Transverse colon (tissue), 4 donors: ENCODE measurements at places on chromosomes 3 and 15.

DNA sequence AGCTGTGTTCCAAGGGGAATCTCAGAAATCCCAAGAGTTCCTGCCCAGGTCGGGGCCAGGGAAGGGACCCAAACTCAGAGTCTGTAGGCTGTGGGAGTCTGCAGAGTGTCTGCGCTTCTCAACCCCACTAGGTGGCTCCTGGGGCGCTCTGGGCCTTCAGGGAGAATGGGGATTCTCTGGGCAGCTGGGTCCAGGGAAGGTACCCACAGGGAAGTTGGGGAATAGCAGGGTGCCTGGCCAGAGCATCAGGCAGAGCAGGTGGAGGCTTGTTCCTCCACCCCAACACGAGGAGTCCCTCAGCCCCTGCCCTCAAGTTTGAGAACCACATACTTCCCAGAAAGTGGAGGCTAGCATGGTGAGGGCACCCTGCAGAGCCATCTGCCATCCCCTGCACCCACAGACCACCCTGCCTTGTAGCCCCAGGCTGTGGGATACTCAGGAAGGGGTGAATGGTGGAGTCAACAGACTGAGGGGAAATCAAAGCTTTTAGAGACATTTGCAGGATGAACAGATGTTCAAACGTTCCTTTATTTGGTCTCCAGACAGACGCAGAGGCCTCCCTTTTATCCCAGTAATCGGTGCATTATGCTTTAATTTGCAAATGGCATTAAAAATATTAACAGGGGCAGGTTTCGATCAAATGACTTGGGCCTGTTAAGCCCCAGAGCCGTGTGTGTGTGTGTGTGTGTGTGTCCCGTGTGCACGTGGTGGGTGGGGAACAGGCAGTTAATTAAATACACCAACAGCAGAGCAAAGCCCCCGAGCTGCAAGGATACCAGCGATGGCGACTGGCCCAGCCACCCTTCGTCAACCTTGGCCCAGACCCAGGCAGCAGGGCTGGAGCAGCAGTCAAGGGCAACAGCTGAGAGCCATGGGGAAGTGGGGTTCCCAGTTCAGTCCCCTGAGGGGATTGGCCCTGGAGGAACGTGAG is 57.7 kb downstream of the DNAJB8 start:
- no peak for DNase-seq

DNA sequence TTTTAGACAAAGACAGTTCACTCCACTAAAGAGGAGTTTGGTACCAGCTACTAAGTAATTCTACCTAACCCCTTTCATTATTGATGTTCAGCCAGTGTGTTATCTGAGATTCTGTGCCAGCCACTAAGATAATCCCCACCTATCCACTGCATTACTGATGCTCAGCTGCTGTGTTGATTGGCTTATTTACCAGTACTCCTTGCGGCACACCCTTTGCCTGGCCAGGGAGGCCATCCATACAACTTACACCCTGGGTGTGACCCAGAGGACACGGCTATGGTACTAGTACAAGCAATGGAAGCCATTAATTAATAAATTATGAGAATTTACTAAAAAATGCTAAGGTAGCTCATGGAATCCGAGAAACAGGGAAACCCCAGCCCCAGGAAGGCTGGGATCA is 290.7 kb upstream of the CTNNB1 start:
- DNase-seq, result no peak

DNA sequence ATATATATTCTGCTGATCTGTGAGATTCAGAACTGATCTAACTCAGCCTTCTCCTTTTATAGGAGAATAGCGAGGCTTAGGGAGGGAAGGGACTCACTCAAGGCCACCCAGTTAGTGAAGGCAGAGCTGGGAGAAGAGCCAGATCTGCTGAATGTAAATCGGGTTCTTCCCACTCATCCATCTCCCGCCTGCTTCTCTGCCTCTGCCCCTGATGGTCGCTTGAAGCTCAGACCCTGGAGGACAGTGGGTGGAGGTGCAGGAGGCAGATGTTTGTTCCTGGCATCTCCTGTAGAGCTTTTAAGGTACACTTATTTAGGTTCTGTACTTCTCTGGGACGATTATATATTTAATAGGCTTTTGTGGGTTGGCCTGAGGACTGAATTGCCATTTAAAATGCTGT is 4.3 kb downstream of the PDIA5 start:
- DNase-seq, result no peak

DNA sequence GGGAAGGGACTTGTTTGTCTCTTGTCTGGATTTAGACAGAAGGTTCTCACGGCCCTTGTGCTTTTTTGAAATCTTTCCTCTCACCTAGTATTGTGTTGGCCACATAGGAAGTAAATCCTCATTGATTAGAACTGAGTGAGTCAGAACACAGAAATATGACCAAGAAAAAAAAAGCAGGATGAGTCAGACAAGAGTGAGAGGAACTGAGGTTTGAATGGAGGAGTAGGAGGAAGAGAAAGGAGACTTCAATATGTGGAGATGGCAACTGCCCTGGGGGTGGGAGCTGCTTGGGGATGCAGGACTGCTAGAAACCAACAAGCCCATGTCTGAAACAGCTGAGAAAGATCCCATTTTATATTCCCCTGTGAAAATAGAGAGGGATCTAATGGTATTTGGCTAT is 194.1 kb upstream of the ZBTB20 start:
- DNase-seq, result no peak

DNA sequence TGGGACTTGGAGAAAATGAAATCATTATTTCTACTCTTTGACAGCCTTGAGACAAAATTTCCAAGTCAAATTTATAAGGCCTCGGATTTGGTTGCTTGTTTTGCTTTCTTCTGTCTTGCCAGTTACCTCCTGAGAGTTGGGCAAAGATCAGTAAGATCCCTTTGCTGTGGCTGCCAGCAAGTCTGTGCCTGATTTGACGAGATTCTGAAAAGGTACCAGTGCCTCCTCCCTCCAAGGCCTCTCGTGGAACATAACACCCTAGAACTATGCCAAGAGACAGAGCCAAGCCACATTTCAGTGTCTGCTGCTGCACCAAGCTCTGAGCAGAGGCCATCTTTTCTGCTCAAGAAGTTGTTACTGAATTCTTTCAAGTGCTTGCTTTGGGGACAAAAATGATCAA is 61.0 kb downstream of the GTPBP8 start:
- DNase-seq, result no peak

DNA sequence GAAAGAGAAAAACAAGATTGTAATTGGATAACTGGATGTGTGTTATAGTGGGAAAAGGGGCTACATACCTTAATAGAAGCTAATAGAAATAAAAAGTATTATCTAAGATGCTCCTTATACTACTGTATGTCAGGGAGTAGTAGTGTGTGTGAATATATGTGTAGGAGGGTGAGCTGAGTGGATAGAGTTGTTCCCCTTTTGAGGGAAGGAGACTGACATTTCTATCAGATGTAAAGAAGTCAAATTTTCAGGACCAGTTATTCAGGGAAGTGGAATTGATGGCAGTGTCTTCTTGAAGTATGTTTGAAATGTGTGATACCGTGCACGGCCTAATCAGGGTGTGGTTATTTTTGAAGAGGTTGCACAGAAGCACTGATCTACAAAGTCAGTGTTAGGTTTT is 49.1 kb downstream of the PCOLCE2 start:
- no peak for DNase-seq

GRCh38 chr3:141440942-141441341 is 45.9 kb upstream of the RASA2 start:
- DNase-seq, result no peak

- DNase-seq, result no peak
Observed at GRCh38 chr3:70990723-70991122, 592.8 kb downstream of the FOXP1 start.
